Psoas muscle (tissue), 8 donors: ENCODE measurements at places on chromosomes 16 and 17. TPM values are rescaled to one million over a fixed set of nuclear protein-coding genes. Genes with fewer than 3 reads are reported as not detected.

The SPDYE4 gene
- total RNA-seq, result not detected

The MFAP4 gene
- 8.7 TPM for total RNA-seq

The CIAPIN1 gene
- total RNA-seq, result 37.0 TPM

The SEPHS2 gene
- total RNA-seq, result 61.4 TPM

The IGF2BP1 gene
- total RNA-seq, result not detected

The OR1F1 gene
- total RNA-seq, result not detected

The CRHR1 gene
- not detected for total RNA-seq

The FZD2 gene
- total RNA-seq, result 0.34 TPM

The KRT14 gene
- total RNA-seq, result not detected

The MLX gene
- 54.6 TPM for total RNA-seq
